ENCODE measurements at places on chromosomes 3 and 15. TPM values are rescaled to one million over a fixed set of nuclear protein-coding genes. Genes with fewer than 3 reads are reported as not detected.

PXYLP1 gene
- 12.8 TPM for total RNA-seq

GMPS gene
- 48.8 TPM for total RNA-seq

SRGAP3 gene
- 13.1 TPM for total RNA-seq

TIPIN gene
- total RNA-seq: 8.0 TPM

NGRN gene
- total RNA-seq: 80.6 TPM

PRICKLE2 gene
- 22.2 TPM for total RNA-seq

ARPIN gene
- total RNA-seq: 36.5 TPM

ITGB5 gene
- total RNA-seq: 36.9 TPM

PLSCR5 gene
- total RNA-seq: not detected

TTLL13 gene
- total RNA-seq: 0.13 TPM

DNA sequence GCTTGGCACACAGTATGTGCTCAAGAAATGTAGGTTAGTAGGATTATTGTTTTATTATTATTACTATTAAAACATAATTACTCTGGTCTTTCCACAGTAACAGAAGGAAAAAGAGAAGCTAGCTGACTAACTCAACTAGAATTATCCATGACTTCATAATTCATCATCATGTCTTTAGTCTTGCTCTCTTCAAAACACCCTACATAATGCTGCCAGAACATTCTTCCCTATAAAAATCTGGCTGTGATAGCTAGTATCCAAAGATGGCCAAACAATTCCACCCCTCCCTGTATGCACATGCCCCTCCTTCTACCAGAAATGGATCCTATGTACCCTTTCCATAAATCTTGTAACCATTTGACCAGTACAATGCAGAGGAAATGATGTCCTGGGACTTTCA lies 48.8 kb upstream of the SRGAP3 start:
- DNase-seq: no peak

- DNase-seq: peak; percentile 57
These were observed 108.8 kb downstream of the KLF13 start for GRCh38 chr15:31435261-31435911.

- DNase-seq: no peak
These were observed 483.1 kb downstream of the NAALADL2 start for GRCh38 chr3:175342196-175342595.

- DNase-seq: no peak
These were observed 4.3 kb downstream of the ZNF860 start for GRCh38 chr3:31985831-31986230.

DNA sequence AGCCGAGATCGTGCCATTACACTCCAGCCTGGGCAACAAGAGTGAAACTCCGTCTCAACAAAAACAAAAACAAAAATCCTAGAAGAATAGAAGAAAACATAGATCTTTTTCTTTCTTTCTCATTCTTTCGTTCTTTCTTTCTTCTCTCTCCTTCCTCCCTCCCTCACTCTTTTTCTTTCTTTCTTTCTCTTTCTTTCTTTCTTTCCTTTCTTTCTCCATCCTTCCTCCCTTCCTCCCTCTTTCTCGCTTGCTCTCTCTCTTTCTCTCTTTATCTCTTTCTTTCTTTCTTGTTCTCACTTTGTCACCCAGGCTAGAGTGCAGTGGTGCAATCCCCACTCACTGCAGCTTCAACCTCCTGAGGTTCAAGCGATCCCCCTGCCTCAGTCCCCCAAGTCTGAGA lies 33.8 kb upstream of the MUC4 start:
- no peak for DNase-seq

- peak; percentile 25 for DNase-seq
These were observed 165.5 kb upstream of the TGFBR2 start for GRCh38 chr3:30440880-30441279.

GRCh38 chr3:128482666-128483656 lies 10.0 kb downstream of the GATA2 start:
- no peak for DNase-seq

GRCh38 chr3:111613294-111613693 lies 18.1 kb upstream of the ZBED2 start:
- DNase-seq: no peak

GRCh38 chr3:8657804-8658305 lies 13.3 kb upstream of the SSUH2 start:
- DNase-seq: no peak

GRCh38 chr3:115808244-115808643 lies 184.9 kb downstream of the GAP43 start:
- no peak for DNase-seq

All from ovary (tissue), 10 donors.